ENCODE measurements at places on chromosomes 2 and 18. TPM values are rescaled to one million over a fixed set of nuclear protein-coding genes. Genes with fewer than 3 reads are reported as not detected.

The FOSL2 gene
- 29.7 TPM for total RNA-seq

The ASXL2 gene
- 29.0 TPM for total RNA-seq

GRCh38 chr2:96541398-96542152, 5.0 kb downstream of the ARID5A start:
- no peak for DNase-seq

GRCh38 chr2:85053802-85054201, 79.4 kb upstream of the TCF7L1 start:
- DNase-seq: no peak

- DNase-seq: no peak
Measured at GRCh38 chr2:150156415-150156814, 331.1 kb downstream of the RND3 start.

GRCh38 chr2:143935482-143935752, 584.5 kb downstream of the ZEB2 start:
- DNase-seq: no peak

- DNase-seq: no peak
Measured at GRCh38 chr2:225821351-225821750, 421.8 kb downstream of the NYAP2 start.

GRCh38 chr2:65071499-65072180, 15.4 kb downstream of the CEP68 start:
- peak; percentile 44 for DNase-seq

DNA sequence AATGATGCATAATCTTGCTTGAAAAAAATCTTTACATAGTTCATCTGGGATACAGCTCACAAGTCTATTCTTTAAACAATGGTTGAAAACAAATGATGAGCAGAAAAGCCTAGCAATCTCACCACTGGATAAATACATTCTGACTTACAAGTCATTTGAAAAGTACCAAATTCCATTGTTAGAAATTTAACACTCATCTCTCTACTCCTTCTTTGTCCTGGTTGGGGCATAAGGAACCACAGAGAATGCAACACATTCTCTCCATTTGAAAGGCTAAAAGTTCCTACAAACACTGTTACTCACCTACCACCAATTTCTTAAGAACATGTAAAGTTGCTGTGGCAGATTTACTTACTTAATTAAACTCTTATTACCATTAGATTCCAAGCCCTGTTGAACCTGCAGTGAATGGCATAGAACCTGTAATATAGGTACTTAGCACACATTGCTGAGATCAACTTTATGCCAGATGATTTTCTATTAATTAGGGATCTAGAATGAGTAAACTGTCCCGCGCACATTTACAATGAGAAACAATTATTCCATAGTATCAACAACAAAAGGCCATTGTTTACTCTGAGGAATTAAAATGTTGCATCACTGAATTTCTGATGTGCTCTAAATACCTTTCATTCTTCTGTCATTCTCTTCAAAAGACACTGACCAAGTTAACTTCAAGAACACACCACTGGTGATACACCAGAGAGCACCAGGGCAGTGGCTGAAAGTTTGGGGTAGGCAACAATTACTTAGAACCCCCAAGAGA, 69.6 kb downstream of the CABYR start:
- no peak for DNase-seq

DNA sequence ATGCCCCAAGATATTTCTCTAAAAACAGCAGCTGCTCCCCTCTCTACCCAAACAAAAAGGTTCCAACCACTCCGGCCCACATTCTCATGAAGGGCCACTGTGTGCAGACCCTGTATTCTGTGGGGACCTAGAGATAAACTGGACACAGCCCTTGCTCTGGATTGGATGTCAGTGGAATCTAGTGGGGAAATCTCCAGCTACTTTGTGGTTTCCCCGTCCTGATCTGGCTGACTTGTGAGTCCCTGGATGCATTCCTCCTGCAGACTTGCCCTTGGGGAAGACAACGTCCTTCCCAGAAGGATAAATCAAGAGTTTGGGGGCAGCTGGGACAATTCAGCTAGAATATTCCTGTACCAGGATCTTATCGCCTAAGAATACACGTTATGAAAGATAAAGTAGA, 151.1 kb downstream of the FSHR start:
- DNase-seq: no peak

DNA sequence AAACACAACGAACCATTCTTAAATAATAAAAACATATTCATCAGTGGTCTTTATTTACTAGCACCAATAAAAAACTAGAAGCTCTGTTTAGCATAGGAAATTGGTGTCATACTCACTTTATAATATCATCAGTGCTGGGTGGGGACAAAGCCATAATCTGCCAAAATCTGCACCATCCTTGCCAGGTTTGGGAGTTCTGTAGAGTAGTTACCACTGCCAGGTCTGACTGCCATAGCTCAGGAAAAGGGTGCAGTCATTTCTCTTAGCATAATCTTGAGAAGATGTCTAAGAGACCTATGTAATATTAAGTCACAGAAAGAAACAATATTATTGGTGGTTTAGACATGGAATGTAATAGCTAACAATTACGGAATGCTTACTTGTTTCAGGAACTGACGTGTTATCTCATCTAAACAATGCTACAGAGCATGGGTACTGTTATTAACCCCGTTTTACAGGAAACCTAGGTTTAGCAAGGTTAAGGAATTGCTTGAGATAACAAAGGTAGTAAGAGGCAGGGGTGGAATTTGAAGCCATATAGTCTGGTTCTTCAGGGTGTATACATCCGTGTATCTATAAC, 1.6 kb upstream of the MARCHF7 start:
- no peak for DNase-seq

All from heart right ventricle (tissue), 16 donors.